ENCODE measurements at places on chromosomes 11 and 22.

DNA sequence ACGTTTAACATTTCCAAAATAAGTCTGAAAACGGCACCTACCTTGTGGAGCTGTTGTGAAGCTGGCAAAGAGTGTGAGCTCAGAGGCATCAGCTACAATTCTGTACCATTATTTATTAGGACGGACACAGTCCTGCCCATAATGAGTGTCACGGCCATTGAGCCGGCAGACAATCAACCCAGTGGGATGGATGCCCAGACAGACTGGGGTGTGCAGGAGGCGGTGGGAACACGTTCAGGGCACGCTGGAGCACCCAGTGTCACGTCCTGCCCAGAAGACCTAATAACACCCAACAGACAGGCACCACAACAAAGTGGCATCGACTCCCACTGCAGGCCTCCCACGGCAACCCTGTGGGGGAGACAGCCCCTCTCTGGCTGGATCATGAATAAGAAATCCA lies 34.5 kb downstream of the TPST2 start:
- DNase-seq: no peak

- no peak for DNase-seq
Measured at GRCh38 chr11:1890856-1891830, 552 bp downstream of the PRR33 start.

DNA sequence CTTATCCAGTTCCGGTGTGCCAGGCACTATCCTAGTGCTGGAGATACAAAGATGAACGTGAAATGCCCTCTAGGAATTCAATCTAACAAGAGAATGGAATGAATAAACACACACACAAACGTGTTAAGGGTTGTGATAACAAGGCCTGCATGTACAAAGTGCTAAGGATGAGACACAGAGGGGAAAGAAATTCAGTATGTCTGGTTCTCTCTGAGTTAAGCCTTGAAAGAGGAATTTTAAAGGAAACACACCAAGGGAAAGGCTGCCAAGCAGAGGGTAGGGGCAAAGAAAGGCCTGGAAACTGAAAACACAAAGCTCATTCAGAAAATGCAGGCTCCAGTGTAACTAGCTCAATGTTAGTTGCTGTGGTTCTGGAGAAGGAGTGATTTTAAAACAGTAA lies 4.2 kb downstream of the CHKA start:
- DNase-seq: no peak

DNA sequence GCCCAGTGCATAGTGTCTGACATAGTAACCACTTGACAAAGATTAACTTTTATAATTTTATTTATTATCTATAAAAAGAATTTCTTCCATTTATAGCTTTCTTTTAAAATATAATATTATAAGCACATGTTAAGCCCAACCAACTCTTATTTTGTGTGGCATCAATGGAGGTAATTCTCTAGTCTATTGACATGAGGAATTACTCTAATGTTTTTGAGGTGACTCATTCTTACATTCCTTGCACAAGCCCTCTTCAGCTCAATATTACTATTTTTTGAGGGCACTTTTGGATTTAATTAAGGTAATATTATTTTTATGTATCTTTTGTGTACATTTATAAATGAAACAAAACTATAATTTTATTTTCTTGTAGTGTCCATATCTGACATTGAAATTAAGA lies 59.6 kb downstream of the AASDHPPT start:
- DNase-seq: no peak

- DNase-seq: no peak
Measured at GRCh38 chr11:98177925-98178324, 842.8 kb upstream of the CNTN5 start.

All from activated T-cell treated with anti-CD3 and anti-CD28 coated beads, Interleukin-2, amount 50 U/mL, for 48 hours (primary cell).